Transverse colon (tissue), 4 donors: ENCODE measurements at places on chromosomes 11 and 22. TPM values are rescaled to one million over a fixed set of nuclear protein-coding genes. Genes with fewer than 3 reads are reported as not detected.

The NUMA1 gene
- 520 TPM for total RNA-seq

The FJX1 gene
- not detected for total RNA-seq

GRCh38 chr11:46378296-46378695, 3.2 kb upstream of the MDK start:
- H3K36me3 ChIP-seq = peaks cover 16% of the 10 kb centered on the region
- peaks cover 9% of the 10 kb centered on the region for H3K4me1 ChIP-seq
- no peak overlapping the region for H3K4me3 ChIP-seq

The ATP5MG gene
- 3.8 TPM for total RNA-seq

GRCh38 chr11:117610901-117611300, 186.1 kb downstream of the DSCAML1 start:
- H3K36me3 ChIP-seq = no peaks in the 10 kb centered on the region
- DNase-seq = no peak
- H3K4me3 ChIP-seq = no peak overlapping the region
- no peaks in the 10 kb centered on the region for H3K4me1 ChIP-seq
- H3K27ac ChIP-seq = no peak overlapping the region

GRCh38 chr22:39431216-39431801, 25.5 kb upstream of the MGAT3 start:
- no peak overlapping the region for H3K4me3 ChIP-seq
- peak overlapping the region; percentile 79 for H3K27ac ChIP-seq
- H3K36me3 ChIP-seq = peaks cover 25% of the 10 kb centered on the region
- H3K27me3 ChIP-seq = no peaks in the 10 kb centered on the region
- no peak for DNase-seq

GRCh38 chr11:1437500-1437899, 47.8 kb downstream of the BRSK2 start:
- no peaks in the 10 kb centered on the region for H3K4me1 ChIP-seq
- H3K4me3 ChIP-seq = no peak overlapping the region
- H3K27me3 ChIP-seq = peaks cover 47% of the 10 kb centered on the region
- no peak for DNase-seq

DNA sequence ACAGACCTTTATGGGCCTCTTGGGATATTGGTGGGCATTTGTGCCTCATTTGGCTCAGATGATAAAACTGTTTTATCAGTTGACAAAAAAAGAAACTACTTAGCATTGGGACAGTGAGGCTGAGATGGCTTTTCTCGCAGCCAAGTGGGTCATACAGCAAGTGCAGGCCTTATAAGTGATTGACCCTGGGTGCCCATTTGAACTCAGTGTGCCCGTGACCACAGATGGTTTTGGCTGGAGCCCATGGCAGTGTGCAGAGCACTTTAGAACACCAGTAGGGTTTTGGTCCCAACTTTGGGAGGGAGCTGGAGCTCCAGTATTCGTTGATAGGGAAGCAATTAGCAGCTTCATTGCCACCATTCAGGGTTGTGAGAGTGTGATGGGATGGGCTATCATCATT, 404.5 kb upstream of the LARGE1 start:
- no peaks in the 10 kb centered on the region for H3K27me3 ChIP-seq
- DNase-seq = no peak
- H3K27ac ChIP-seq = no peak overlapping the region
- no peak overlapping the region for H3K4me3 ChIP-seq
- H3K36me3 ChIP-seq = no peaks in the 10 kb centered on the region

The DBX1 gene
- total RNA-seq = not detected

The TIMP3 gene
- total RNA-seq = 59.7 TPM

The MMP12 gene
- not detected for total RNA-seq

The RAC2 gene
- total RNA-seq = 5.2 TPM

The ATG2A gene
- total RNA-seq = 49.8 TPM

The OR2AT4 gene
- total RNA-seq = not detected

GRCh38 chr11:86171627-86172026, 72.9 kb upstream of the EED start:
- H3K36me3 ChIP-seq = no peaks in the 10 kb centered on the region
- no peak overlapping the region for H3K27ac ChIP-seq
- DNase-seq = no peak
- peaks cover 11% of the 10 kb centered on the region for H3K4me1 ChIP-seq

The GGTLC2 gene
- total RNA-seq = not detected
